ENCODE measurements at places on chromosomes 13 and 19.

DNA sequence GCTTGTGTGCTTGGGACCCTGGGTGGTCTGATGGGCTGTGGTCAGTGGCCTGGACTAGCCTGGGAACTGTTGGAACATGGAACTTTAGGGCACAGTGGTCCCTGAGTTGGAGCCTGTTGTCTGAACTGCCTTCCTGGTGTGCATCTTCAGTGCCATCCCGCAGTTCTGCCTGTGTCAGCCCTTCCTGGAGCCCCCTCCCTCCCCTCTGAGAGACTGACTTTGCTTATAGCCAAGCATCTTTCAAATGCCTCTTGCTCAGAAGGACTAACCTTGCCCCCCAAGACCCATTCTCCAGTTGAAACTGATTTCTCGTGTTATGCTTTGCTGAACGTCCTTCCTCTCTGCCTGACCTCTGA lies 14.3 kb downstream of the MAU2 start:
- no peak for DNase-seq

DNA sequence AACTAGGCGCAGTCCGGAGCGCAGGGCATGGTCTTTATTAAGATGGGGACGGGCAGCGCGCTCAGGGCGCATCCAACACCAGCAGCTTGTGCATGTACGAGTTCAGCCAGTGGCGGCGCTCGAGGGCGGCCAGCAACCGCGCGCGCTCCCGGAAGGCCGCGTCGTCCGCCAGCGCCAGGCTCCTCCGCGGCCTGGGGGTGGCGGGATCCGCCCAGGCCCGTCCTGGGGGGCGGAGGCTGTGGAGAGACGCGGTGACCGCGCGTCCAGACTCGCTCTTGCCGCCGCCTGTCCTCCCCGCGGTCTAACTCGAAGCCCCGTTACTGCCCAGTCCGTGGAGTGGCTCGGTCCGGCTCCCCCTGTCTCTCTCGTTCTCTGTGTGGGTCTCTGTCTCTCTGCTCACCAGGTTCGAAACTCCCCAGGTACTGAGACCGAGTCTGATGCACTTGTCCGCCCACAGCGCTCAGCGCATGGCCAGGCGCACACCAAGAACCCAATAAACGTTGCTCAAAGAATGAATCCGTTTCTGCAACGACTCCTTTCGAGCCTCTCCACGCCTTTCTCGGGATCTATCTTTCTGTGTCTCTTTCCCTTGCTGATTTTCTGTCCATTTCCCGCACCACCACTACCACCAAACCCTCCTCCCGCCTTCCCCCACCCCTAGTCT lies 702 bp downstream of the PTH2 start:
- DNase-seq: no peak

DNA sequence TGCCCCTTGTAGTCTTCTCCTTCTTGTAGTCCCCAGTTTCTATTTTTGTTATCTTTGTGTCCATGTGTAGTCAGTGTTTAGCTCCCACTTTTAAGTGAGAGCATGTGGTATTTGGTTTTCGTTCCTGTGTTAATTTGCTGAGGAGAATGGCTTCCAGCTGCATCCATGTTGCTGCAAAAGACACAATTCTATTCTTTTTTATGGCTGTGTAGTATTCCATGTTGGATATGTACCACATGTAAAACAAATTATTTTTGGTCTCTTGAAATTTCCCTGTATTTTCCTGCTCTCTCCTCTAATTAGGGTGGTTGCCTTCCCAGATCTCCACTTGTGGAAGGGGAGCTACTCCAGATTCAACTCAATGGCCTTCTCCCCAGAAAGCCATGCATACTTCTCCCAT lies 813.8 kb downstream of the UQCRFS1 start:
- DNase-seq: no peak

DNA sequence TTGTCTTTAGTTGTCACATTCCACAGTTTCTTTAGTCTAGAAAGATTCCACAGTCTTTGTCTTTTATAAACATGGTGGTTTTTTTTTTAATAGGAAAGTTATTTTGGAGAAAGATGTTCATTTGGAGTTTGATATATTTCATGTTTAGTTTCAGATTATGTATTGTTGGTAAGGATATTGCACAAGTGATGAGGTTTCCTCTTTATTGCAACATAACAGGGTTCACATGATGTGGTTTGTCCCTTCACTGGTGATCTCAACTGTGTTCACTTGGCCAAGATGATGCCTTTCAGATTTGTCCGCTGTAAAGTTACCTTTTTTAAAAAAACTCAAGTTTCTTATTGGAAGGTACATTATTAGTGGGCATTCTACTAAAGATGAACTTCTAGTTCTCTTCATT lies 3.2 kb downstream of the ZNF230 start:
- DNase-seq: no peak

DNA sequence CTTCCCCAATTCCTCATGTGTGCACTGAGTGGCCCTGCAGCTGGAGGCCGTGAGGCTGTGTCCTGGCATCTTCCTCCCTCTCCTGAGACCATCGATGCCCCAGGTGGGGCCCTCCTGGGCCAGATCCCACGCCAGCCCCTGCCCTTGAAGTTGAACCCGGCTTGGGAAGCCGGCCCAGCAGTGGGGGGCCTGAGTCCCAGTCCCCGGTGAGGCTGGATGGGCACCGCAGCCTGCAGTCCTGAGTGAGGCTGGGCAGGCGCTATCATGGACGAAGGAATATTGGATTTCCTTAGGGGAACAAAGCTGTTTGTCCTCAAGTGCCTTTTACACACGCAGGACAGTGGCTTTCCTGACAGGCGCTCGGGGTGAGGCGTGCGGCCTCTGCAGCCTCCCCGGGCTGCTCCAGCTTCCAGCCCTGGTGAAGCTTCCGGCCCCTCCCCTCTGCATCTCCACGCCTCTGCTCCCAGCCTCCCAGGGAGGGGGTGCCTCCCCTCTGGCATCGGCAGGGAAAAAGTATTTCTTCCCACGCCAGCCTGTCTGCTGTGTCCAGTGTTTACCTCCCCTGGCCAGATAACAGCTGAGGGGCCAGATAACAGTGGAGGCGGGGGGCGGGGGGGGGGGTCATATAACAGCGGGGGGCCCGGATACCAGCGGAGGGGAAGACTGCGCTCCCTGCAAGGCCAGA lies 159.5 kb downstream of the KDM4B start:
- DNase-seq: no peak
